ENCODE measurements at places on chromosomes 2 and 18.

DNA sequence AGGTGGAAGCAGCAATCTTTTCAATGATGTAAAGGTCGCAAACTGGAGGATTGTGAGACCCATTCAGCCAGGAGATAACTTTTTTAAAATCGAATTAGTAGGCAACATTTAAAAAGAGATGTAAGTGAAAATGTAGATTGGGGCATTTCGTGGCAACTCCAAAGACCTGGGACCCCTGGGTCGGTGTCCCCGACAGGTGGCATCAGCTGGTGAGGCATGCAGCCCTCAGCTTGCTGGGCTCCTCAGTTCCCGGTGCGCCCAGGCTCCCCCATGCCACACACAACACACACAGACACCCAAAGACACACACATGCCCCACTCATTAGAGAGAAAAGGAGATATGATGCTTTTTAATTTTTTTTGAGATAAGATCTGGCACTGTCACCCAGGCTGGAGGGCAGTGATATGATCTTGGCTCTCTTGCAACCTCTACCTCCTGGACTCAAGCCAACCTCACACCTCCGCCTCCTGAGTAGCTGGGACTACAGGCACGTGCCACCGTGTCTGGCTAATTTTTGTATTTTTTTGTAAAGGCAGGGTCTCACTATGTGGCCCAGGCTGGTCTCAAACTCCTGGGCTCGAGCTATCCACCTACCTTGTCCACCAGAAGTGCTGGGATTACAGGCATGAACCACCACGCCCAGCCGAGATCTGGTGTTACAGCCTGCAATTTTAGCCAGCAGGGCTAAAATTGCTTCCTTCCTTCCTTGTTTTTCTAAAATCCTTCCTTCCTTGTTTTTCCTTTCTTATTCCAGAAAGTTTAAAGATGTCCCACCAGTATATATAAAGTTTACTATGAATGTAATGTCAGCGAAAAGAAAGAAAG, 122.6 kb upstream of the EPAS1 start:
- no peak for DNase-seq

DNA sequence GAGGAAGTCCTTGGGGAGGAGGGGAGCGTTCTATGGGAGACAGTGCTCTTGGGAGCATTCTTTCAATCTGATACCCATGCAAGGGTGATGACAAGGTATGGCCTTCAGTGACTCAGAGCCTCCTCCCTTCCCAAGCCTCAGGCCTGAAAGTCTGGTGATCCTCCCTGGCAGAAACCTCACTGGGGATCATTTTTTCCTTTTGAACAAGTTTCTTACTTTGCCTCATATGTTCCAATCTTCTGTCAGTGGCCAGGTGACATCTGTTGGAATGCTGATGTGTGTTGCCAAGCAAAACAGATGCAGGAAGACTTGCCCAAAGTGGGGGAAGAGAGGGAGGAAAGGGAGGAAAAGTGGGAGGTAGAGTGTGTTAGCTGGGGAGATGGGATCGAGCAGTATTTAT, 224.8 kb downstream of the NEDD4L start:
- peak; percentile 62 for DNase-seq

GRCh38 chr2:177242121-177242987, 22.2 kb downstream of the NFE2L2 start:
- DNase-seq, result no peak

DNA sequence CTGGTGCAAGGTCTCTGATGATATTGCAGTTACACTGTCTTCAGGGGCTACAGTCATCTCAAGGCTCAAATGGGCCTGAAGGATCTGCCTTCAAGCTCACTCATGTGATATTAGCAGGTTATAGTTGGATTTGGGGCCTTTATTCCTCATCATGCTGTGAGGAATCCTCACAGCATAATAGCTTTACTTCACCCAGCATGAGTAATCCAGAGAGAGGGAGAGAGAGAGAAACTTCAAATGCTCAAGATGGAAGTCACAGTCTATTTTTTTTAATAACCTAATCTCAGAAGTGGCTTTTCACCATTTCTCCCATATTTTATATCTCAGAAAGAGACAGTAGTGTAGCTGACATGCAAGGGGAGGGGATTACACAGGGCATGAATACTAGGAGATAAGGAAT, 658.7 kb downstream of the EPHA4 start:
- no peak for DNase-seq

- peak; percentile 83 for DNase-seq
Observed at GRCh38 chr2:6977113-6977741, 60.0 kb downstream of the RNF144A start.

- DNase-seq, result no peak
Observed at GRCh38 chr2:202909394-202910192, 1.9 kb downstream of the WDR12 start.

DNA sequence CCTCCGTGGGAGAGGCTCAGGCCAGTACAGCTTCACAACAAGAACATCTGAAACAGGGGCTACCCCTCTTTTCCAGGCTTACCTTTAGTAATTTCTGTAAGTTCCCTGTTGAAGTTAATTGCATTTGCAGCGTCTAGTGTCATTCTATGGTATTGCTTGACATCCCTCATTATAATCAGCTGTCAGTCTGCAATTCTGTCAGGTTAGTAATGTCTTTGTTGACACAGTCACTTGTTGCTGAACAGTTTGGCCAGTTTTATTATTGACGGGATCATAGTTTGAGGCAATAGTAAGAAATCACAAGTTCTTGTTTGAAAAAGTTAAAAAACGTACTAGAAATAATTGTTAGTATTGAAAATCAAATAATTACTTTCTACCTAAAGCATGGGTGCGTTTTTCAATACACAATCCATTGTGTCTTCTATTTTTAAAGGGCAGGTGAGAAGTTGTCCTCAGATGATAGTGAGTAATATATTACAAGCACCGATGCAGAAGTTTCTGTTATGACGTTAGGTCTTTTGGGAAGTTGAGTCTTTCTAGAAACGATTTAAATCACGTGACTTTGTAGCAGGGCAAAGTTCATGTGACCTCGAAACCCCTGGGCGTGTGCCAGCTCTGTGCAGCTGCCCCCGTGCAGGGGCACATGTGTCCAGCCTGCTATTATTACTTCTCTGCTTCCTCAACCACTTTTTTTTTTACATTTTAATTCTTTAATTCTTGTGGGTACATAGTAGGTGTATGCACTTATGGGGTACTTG, 49.5 kb upstream of the MBP start:
- no peak for DNase-seq

DNA sequence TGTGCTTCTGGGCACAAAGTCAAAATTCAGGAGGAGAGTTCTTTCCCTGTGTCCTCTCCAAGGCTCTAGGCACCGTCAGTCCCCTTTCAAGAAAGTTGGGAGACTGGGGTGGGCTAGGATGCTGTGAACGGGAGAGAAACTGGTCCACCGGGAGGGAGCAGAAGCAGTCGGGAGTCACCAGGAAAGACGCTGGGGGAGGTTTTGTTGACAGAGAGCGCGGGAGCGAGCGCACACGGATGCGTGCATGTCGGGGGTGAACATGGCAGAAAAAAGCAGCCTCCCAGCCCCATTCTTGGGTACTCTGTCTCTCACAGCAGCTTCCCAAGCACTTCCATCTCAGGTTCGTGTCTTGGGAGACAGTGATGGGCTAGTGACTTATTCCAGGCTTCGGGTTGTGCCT, 97.1 kb upstream of the PXDN start:
- no peak for DNase-seq

- no peak for DNase-seq
Observed at GRCh38 chr2:30645081-30645744, 162.0 kb downstream of the CAPN13 start.

DNA sequence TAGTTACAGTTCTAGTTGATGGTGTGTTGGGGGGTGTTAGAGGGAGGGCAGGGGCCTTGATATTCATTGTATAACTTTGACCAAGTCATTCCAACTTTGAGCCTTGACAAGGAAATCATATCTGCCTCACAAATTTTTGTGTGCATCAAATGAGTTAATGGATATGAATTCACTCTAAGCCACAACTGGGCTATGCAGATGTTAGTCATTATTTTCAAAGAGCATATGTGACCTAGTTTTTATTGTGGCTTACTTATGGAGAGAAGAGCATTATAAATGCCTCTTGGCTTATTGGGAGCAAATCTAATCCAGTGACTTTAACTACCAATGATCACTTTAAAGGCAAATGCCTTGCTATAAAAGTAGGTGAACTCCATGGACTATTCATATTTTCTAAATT, 250.2 kb downstream of the LPIN1 start:
- no peak for DNase-seq

GRCh38 chr2:227536445-227536844, 62.2 kb upstream of the SCYGR2 start:
- peak; percentile 18 for DNase-seq

DNA sequence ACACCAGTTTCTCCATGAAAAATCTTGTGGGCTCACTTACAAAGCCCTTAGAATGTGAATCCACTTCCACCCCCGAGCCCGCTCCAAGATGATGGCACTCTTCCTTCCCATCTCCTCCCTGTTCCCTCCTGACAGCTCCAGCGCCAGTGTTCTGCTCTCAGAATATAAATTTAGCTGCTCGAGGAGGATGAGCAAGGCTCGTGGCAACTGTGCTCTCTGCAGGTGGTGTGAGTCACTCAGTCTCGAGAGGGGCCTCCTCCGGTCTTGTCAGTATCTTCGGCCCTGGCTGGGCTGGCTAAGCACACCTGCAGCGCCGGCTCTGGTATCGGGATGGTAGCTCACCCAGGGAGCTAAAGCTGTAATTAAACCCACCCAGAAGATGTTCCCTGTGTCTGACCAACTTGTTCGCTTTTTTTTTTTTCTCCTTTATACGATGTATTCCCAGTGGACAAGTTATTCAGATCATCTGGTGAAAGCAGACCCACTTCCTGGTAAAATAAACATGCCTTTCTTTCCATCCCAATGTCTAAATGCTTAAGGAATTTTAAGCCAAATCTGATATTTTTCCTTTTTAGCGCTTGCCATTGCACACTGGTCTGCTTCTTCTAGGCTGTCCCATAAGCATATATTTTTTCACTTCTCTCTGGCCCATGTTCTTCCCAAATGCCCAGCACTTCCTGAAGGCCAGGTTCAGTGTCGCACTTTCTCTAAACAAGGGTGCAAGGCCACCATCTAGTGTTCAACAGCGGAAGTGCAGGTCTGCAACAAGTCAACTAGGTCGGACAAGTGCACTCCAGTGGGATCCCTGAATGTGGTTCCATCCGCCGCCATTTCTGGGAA, 31.4 kb upstream of the YPEL5 start:
- DNase-seq, result peak; percentile 96

- DNase-seq, result no peak
Observed at GRCh38 chr2:236674646-236675045, 105.0 kb downstream of the ACKR3 start.

DNA sequence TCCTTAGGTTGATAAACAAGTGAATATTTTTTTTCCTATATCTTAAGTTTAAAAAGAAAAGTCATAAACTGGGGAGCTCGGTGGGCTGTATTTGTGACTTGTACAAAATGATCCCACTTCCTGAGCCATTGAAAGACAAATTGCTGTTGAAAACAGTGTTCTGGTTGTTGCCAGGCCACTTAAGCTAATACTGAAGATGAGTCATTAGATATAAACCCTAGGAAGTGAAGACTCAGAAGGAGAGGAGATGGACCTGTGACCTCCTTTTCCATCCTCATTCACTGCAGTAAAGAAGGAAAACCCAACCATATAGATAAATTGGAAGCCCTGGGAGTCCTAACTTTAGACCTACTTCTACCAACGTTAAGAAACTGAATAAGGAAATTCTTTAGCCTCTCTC, 46.2 kb upstream of the SERPINE2 start:
- no peak for DNase-seq

GRCh38 chr2:225463449-225463848, 63.9 kb downstream of the NYAP2 start:
- no peak for DNase-seq

DNA sequence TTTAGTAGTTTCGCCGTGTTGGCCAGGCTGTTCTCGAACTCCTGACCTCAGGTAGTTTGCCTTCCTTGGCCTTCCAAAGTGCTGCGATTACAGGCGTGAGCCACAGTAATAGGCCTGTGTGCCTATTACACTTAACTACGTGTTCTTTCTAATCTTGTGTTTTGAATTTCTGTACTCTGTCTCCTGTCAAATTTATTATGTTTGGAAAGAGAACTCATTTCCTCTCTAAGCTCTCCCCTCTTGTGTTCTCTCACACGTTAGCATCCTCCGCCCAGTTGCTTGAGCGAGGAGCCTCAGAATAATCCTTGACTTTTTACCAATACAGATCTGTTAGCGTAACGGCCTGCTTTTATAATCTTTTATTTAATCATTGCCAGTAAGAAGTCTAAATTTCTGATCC, 3.7 kb downstream of the ATG16L1 start:
- no peak for DNase-seq

GRCh38 chr2:121017396-121017795, 267.6 kb downstream of the TFCP2L1 start:
- no peak for DNase-seq

DNA sequence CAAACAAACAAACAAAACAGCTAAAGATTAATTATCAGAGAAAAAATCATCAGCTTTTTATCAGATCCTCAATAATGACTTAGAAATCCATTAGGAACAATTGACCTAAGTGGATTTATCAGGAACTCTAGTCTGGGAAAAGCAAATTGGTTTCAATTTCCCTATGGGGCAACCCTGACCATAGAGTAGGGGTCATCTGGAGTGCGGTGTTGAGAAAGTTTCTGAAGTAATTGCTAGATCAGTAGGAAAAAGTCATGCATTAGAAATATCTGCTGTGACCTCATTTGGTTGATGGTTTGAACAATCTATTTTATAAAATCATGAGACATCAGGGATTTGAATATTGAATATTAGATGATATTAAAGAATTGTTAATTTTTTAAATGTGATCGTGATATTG, 507.9 kb downstream of the TXNL1 start:
- no peak for DNase-seq

DNA sequence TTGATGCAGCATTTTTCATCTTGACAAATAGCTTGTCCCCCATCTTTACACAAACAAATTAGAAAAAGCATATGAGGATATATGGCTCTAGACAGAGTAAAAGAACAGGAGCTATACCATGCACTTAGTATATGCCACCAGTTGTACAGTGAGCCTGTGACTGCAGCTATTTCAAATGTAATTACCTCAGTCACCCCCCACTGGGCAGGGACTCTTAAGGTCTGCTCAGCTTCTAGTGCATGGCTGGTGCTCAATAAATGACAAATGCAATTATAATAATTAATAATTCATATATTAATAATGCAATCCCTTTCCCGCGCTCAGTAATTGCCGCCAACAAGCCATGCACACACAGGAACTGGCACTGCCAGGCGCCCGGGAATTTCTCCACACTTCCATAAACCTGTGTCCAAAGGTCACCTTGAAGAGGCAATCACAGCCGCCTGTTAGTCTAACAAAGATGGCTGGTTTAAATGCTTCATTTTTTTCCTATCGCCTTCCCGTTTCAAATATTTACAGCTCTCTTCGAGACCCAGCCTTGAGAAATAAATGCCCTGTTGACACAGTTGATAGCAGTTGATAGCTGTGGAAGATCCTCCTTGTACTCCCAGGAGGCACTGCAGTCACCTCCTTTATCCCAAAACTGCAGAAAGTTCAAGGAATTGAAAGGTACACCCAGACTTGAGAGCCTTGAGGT, 156.6 kb downstream of the INO80D start:
- DNase-seq, result no peak

- no peak for DNase-seq
Observed at GRCh38 chr2:232887171-232887850, 17.2 kb downstream of the SNORC start.
